NCI-H226 (cell line): ENCODE measurements at places on chromosomes 5 and 9.

- no peak for DNase-seq
Observed at GRCh38 chr5:36897616-36898015, 21.0 kb downstream of the NIPBL start.

DNA sequence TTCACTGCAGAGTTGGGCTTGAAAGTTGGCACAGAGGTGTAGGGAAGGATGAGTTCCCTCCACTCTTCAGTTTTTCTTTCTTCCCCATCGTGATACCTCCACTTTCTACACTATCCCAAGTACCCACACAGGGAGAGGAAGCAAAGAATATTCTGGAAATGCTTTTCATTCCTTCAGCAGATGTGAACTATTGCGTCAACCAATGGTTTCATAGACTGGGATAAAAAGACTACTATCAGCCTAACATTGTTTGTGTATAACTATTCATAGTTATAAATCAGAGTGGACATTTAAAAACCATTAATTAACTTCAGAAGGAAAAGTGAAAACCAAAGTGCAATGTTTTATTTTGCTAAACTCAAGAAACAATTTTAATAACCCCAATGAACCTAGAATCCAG, 63.6 kb upstream of the MAMDC2 start:
- DNase-seq = no peak

GRCh38 chr5:61053937-61054336, 108.3 kb downstream of the SMIM15 start:
- peak; percentile 56 for DNase-seq

DNA sequence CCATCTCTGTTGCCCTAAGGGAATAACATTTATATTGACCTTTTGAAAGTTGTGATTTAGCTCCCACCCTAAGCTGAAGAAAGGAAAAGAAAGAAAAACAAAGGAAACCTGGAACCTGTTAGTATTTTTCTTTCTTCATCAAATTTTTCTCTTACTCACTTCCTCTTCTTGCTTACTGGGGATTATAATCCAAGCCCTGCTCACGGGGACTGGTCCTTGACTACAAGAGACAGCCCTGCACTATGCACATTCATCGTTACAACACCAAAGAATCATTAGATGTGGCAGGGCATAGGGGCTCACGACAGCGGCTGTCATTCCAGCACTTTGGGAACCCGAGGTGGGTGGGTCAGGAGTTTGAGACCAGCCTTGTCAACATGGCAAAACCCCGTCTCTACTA, 37.8 kb upstream of the LPAR1 start:
- DNase-seq = no peak

DNA sequence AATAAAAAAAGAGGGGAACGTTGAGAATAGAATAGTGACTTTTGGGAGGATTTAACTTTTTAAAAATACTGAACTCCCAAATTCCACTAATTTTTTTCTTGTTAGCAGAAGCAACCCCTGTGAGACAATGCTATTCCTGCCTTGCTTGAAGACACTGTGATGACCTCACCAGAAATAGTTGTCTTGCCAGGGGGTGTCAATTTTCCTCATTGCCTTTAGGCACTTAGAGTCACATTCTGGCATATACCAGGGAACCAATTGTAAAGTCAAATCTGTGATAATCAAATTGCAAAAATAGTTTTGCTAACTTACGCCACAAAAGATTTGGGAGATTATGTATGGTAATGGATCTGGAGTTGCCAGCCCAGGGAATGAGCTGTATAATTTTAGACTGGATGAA, 42.8 kb upstream of the RPS23 start:
- DNase-seq = no peak

DNA sequence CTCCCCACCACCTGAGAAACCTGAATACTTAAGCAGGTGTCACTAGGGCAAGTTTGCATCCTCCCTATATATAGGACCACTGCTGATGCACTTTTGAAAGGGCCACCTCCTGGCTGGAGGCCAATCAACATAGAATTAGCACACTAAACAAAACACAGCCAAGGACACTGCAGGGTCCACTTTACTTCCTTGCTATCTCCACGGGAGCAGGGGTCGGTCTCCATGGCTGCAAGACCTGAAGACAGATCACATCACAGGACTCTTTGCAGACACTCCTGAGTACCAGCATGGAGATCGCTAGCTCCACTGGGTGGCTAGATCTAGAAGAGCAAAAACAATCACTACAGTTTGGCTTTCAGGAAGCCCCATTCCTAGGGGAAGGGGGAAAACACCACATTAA, 72.3 kb downstream of the C9orf153 start:
- DNase-seq = no peak

- DNase-seq = peak; percentile 53
Observed at GRCh38 chr5:139844472-139845145, 49.0 kb downstream of the PSD2 start.

GRCh38 chr5:133321833-133322420, 270.1 kb downstream of the HSPA4 start:
- no peak for DNase-seq

GRCh38 chr9:37920471-37921167, 16.7 kb upstream of the SLC25A51 start:
- no peak for DNase-seq

DNA sequence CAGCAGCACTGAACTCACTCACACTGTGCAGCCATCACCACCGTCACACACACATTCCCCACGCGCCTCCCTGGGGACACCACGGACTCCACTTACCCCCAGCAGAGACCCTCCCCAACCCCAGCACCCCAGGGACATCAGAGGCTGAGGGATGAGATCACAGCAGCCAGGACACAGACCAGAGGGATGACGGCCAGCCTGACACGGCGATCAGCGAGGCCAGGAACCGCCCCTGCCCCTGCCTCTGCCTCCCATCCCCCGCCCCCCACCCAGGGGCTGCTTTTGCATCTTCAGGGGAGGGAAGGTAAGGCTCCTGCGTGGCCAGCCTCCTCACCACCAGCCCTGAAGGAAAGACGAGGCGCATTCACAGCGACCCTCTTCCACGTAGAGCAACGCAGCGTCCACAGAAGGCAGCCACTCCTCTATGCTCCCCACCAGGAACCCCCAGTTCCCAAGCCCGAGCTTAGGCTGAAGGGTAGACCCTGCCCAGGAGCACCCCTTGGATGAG, 104.5 kb downstream of the VAV2 start:
- DNase-seq = no peak

- no peak for DNase-seq
Observed at GRCh38 chr5:60690326-60690725, 9.6 kb downstream of the DEPDC1B start.

GRCh38 chr9:113349066-113349444, 286 bp upstream of the BSPRY start:
- no peak for DNase-seq
